CD4-positive, alpha-beta T cell treated with Interleukin-10 for 1 hour (primary cell): ENCODE measurements at places on chromosomes 1 and 21.

- no peak for DNase-seq
These were observed 74.8 kb upstream of the BMP8A start for GRCh38 chr1:39416609-39417008.

DNA sequence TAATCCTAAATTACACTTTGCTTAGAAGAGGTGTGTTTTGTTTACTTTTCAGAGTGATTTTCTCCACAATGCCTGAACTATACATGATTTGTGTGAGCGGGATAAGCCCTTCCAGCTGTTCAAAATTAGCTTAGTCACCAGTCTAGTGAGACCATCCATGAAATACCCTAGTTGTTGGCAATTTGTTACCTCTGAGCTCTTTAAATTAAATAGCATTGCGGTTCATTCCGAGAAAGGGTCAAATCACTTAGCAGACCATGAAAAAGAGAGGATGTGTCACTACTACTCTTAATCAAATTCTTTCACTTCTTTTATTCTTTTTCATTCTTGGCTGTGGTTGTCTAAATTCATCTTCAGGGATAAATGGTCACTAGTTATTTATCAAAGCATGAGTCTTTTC, 11.9 kb upstream of the VAV3 start:
- no peak for DNase-seq

GRCh38 chr1:7862211-7863060, 9.6 kb upstream of the UTS2 start:
- DNase-seq = no peak

DNA sequence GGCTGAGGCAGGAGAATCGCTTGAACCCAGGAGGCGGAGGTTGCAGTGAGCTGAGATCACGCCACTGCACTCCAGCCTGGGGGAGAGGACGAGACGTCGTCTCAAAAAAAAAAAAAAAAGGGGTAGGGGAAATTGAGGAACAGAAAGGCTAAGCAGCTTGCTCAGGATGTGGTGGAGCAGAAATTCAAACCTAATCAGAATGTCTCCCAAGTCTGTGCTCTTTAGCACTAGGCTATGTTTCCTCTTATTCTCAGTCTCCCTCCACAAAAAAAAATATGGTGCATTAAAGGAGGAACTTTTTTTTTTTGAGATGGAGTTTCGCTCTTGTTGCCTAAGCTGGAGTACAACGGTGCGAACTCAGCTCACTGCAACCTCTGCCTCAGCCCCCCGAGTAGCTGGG, 114.2 kb downstream of the SLC16A1 start:
- no peak for DNase-seq

DNA sequence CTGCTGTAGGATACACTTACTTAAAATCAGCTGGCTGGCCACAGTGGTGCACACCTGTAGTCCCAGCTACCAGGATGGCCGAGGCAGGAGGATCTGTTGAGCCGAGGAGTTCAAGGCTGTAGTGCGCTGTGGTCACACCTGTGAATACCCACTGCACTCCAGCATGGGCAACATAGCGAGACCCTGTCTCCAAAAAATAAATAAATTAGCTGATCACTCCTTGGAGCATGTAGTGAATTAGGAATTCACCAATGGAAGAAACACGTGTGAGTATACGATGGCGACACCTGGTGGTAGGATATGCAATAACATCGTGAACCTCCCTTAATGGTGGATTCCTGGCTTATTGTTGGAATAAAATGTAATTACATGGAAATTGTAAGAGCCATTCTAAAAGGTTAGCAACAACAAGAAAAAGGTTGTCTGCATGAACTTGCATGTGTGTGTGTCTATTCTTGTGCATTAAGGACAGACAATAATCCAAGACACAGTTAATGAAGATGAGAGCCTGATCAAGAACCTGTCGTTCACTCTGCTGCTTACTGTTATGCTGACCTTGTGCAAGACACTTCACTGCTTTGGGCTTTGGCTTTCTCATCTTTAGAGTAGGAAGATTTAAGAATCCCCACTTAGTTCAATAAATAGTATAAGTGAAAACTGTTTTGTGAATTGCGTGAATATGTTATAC, 38.6 kb upstream of the COX20 start:
- peak; percentile 63 for DNase-seq

DNA sequence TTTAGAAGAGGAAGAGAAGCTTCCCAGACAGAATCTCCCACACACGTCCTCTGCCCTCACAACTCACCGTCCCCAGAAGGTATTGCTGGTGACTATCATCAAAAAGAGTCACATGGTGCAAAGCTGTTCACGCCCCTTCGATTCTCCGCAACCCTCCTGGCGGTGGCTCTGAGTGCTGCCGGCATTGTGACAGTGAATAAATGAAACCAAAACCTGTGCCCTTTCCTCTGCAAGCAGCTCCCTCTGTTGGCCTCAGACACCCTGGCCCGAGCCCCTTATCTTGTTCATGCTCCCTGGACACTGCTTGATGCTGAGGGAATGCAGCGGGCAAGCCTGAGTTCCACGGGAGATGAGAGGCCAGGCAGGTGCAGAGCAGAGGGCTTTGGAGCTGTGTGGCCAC, 510.3 kb downstream of the NPHP4 start:
- peak; percentile 68 for DNase-seq

DNA sequence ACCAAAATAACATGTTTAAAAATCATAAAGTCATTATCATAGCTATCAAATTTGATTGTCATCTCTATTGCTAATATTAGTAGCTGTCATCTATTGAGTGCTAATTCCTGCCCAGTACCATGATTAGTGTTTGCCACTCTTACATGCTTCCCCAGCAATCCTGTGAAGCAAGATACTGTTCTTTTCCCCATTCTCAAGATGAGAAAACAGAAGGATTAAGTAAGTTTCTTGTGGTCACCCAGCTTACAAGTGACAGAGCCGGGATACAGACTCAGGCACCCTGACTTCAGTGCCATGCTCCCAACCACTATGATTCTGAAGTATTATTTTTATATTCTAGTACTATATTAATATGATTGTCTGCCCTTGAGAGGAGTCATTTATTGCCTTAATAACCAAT, 36.5 kb downstream of the LRRC8C start:
- no peak for DNase-seq

DNA sequence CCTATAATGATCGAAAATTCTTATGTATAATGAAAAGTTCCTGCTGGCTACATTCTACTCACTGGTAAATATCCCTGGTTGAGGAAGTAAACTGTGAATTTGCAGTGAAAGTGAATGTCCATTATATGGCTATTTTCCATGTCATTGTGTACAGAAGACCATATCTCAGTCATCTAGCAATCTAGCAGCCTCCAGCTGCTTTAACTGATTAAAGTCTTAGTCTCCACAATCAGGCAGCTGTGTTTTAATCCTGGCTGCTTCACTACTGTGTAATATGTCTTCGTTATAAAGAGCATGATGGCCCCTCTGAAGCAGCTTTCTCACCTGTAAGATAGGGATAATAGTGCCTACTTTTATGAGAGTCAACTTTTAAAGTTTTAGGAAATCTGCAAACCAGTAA, 11.4 kb downstream of the CLCA2 start:
- DNase-seq = no peak

- no peak for DNase-seq
These were observed 228.5 kb upstream of the C1orf174 start for GRCh38 chr1:4128616-4129015.

DNA sequence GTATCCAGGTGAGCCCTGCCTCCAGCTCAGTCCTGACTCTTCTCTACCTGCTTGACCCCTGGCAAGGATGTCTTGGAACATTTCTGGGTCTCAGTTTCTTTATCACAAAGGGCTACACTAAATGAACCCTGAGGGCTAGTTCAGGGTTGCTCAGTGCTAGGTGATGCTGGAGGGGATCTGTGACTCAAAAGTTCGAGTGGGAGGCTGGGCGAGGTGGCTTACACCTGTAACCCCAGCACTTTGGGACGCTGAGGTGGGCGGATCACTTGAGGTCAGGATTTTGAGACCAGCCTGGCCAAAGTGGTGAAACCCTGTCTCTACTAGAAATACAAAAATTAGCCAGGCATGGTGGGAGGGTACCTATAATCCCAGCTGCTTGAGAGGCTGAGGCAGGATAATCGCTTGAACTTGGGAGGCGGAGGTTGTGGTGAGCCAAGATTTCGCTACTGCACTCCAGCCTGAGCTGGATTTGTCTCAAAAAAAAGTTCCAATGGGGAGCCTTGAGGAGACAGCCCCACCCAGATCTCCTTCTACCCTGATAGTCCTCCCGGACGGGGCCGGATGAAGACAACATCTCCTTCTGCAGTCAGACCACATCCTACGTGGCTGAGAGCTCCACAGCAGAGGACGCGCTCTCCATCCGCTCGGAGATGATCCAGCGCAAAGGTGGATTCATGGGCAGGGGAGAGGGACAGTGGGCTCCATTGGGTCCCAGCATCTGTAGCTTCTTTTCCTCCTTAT, 48.9 kb downstream of the YARS1 start:
- no peak for DNase-seq

GRCh38 chr1:215104283-215104682, 21.7 kb downstream of the KCNK2 start:
- no peak for DNase-seq

- no peak for DNase-seq
These were observed 124.6 kb downstream of the KIF26B start for GRCh38 chr1:245279346-245279745.

DNA sequence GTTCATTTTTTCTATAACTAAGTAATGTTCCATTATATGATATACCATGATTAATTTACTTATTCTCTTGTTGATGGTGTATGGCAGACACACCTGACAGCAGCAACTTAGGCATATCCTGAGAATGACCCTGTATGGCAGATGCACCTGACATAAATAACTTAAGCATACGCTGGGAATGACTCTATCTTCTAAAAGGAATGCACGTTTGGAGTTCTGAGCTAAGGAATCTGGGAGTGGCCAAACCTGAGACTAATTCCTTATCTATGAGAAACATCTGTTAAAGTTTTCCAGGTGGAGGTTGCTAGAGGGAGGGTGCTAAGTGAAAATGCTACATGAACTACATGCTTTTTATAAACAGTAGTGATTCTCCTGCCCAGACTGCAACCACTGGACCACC, 96.7 kb upstream of the RGS18 start:
- DNase-seq = no peak

DNA sequence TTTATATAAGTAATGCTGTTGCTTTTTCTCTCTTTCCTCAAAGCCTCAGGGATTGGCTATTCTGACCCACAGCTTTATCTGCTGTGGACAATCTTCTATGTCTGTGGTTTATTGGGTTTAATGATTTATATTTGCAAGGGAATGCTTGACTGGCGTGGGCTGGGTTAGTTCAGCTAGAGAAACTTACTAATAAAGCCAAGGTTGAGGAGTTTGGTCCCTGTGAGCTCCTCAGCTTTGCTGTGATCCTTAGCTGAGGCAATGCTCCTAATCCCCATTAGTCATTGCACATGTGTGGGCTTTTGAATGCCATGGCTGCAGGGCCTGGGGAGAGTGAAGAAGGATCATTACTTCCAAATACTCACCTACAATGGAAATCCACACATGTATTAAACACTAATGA, 179.3 kb downstream of the ZNF326 start:
- DNase-seq = no peak

DNA sequence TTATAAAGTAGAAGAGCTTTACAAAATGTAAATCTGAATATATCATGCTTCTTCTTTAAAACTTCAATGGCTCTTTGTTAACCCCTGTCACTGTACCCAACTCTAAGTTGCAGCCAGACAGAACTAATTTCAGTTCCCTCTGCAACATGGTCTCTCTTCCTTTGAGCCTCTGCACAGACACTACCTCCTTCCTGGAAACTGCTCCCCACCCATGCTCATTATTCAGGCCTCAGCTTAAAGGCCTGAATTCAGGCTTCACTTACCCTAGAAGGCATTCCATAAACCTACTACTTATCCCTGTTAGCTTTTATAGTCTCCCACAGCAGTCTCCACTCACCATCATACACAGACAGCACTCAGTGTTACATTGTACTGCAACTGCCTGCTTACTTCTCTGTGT, 2.6 kb upstream of the EEIG2 start:
- no peak for DNase-seq

DNA sequence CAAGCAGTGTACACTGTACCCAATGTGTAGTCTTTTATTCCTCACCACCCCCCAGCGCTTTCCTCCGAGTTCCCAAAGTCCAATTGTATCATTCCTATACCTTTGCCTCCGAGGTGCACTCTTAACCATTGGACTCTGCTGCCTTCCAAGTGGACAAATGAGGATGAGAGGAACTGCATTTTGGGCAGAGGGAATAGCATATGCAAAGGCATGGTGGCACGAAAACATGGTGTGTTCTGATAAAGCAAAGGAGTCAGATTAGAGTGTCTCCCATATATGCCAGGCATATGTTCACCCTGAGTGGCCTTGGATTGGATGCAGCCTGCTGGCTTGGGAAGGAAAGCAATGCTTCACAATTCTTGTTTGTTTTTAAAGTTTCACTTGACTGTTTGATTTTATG, 25.5 kb downstream of the FGGY start:
- no peak for DNase-seq

DNA sequence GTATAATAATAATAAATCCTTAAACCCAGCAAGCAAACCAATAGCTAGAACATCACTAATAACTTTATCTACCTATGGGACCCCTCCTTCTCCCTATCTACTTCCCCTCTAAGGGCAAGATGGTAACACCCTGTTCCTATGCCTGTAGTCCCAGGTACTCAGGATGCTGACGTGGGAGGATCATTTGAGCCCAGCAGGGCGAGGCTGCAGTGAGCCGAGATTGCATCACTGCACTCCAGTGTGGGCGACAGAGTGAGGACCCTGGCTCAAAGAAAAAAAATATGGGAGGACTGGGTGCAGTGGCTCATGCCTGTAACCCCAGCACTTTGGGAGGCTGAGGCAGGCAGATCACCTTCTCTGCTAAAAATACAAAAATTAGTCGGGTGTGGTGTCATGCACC, 143.1 kb upstream of the SLC45A1 start:
- no peak for DNase-seq

DNA sequence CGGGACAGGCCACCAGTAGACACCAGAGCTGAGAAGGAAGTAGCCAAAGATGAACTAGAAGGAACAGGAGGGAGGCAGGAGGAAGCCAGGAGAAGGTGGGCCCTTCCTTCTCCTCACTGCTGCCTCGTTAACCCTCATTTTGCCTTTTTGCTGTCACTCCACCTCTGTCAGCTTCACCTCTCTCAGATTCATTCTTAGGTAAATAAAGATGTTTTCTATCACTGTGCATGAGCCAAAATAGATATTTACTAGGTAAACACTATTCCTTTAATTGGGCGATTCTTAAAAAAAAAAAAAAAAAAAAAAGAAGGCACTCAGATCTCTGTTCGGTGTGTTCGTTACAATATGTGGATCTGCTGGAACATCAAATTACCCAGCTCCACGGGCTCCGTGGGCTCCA, 112.3 kb downstream of the GLUL start:
- DNase-seq = no peak

GRCh38 chr21:27129215-27129614, 162.3 kb upstream of the ADAMTS5 start:
- no peak for DNase-seq

DNA sequence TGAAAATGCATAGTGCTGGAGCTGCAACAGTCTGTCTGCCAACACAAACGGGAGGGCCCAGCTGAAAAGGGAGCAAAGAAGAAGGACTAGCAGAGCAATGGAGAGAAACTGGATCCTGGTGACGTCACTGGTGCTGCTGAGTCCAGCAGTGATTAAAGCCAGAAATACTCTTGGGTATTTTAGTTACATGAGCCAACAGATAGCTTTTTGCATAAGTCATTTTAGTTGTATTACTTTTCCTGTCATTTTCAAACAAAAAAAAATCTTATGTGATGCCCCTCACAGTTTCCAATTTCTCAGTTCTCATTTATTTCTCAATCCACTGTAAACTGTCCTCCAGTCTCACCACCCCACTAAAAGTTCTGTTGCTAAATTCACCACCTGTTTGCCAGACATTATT, 38.7 kb upstream of the NEK7 start:
- no peak for DNase-seq
